Lower lobe of right lung (tissue), 2 donors: ENCODE measurements at places on chromosomes 3 and 15. TPM values are rescaled to one million over a fixed set of nuclear protein-coding genes. Genes with fewer than 3 reads are reported as not detected.

GRCh38 chr15:44726136-44726535, 10.2 kb upstream of the TRIM69 start:
- DNase-seq, result no peak

GRCh38 chr15:34079904-34080303, 21.8 kb downstream of the EMC7 start:
- DNase-seq, result no peak

GRCh38 chr3:168342946-168343850, 247.5 kb upstream of the GOLIM4 start:
- DNase-seq, result no peak

Gene ADGRG7
- not detected for total RNA-seq

Gene GOLGB1
- total RNA-seq, result 55.4 TPM

Gene CILP
- total RNA-seq, result 10.2 TPM

- DNase-seq, result no peak
These were observed 43.3 kb downstream of the ADPGK start for GRCh38 chr15:72740219-72740618.

DNA sequence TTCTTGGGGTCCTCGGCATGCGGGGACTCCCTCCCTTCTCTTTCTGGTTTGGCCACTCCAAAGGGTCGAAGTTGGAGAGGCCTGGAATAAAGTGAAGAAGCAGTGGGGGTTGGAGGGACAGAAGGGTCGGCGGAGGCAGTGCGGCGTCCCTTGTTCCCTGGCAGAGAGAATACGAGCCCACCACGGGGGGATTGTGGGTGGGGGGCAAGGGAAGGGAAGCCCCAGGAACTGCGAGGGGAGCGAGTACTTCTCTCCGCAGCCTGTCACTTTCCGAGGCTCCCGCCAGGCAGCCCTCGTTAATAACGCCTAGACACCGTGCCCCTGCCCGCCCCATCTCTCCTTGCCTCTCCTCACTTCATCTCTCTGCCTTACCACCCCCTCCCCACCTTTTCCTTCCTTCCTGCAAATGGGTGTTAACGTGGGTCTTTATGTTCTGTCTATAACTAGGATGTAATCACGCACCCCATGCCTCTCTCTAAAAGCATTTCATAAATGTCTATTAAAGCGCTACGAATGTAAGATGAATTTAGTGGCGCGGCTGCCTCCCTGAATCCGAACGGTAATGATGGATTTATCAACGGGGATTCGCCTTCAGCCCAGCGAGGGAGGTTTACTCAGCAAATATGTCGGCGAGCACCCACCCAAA, 13.7 kb downstream of the NR2F2 start:
- DNase-seq, result no peak

Gene ANKUB1
- 3.1 TPM for total RNA-seq

DNA sequence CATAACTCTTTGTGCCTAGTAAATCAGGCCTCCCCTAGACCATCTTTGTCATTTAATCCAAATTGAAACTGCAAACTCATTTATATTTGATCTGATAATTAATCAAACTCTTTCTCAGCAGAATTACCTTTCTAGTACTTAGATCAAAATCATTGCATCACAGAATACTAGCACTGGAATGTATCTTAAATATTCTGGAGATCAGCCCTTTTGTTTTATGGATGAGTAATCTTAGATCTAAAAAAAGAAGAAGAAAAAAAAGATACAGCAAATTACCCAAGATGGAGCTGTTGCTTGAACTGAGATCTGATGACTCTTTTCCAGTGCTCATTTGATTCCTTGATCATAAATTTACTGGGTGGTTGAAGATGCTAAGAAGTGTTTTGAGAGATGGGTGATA, 47.9 kb downstream of the NAALADL2 start:
- no peak for DNase-seq
